Glomerular endothelial cell (primary cell): ENCODE measurements at places on chromosomes 3 and 15. TPM values are rescaled to one million over a fixed set of nuclear protein-coding genes. Genes with fewer than 3 reads are reported as not detected.

The XIRP1 gene
- total RNA-seq: not detected in 2 replicates

The TMED3 gene
- 120 and 143 TPM in 2 replicates for total RNA-seq

GRCh38 chr3:186538779-186539178 is 5.4 kb downstream of the CRYGS start:
- DNase-seq: no peak

- no peak for DNase-seq
Observed at GRCh38 chr3:10088256-10088655, 19.8 kb downstream of the FANCD2OS start.

GRCh38 chr3:136811701-136812100 is 7.2 kb upstream of the SLC35G2 start:
- no peak for DNase-seq
